IPS DF 6.9 (cell line): ENCODE measurements at places on chromosomes 16 and 17.

DNA sequence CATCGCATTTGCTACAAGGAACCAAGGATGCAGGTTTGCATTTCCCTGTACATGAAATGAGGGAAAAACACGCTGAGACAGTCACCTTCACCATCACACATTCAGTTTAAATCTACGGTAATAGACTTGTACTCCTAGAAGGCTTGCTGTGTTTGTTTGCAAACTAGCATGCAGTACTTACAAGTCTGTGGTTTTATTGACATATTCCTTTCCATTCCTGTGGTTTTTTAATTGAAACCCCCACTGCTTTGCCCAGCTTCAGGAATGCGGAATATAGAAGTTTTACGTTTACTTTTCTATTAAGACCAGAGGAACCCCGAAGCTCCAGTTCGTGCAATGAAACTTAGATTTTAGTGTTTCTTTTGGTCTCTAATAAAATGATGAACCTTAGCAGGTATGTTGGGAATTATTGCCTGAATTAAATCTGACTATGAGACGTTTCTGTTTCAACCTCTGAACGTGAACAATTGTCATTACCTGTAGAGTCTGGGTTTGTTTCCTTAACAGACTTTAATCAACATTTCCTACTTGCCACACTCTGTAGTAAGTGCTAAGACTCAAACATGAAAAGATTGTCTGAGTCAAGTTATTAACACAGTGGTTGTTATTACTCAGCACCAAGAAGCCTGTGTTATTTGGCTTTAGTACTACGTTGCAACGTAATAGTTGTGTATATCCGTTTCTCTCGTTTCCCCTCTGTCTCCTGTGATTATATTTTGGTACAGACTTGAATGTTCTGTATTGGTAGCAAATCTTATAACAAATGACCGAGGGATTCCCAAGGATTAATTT lies 793.3 kb upstream of the GOT2 start:
- no peak for DNase-seq

DNA sequence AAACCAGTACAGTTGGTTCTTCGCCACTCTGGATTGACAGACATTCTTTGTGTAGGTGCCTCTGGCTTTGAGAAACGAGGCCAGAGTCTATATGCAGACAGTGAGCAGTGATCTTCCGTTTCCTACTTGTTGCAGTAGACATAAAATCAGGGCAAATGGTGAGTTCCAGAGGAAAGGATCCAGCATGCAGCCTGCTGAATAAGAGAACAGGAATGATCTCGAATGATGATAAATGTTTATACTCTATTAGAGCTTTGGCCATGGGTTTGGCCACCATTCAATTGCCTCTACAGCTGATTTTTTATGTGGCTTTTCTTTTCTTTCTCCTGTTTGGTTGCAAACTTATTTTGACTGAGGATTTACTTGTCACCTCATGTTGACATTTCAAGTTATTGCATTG lies 286.7 kb downstream of the IRX3 start:
- no peak for DNase-seq

- DNase-seq, result no peak
These were observed 1.2 kb downstream of the MIF4GD start for GRCh38 chr17:75269844-75270217.

DNA sequence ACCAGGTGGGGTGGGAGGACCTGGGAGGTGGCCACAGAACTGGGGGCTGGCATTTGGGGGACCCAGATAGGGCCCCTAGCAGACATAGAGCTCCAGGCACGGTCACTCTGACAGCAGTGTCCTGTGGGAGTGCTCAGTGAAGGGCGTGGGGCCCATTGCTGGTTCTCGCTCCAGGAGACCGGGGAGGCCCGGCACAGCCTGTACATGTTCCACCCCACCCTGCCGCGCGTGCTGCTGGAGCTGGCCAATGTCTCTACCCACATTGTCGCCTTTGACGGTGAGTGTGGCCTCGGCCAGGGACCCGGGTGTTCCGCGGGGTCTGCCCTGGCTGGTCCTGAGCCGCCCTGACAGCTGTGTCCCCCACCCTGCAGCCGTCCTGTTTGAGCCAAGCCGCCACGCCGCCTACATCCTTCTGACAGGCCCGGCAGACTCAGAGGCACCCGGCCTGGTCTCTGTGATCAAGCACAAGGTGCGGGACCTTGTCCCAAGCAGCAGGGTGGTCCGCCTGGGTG lies 11.2 kb downstream of the RGS11 start:
- no peak for DNase-seq

DNA sequence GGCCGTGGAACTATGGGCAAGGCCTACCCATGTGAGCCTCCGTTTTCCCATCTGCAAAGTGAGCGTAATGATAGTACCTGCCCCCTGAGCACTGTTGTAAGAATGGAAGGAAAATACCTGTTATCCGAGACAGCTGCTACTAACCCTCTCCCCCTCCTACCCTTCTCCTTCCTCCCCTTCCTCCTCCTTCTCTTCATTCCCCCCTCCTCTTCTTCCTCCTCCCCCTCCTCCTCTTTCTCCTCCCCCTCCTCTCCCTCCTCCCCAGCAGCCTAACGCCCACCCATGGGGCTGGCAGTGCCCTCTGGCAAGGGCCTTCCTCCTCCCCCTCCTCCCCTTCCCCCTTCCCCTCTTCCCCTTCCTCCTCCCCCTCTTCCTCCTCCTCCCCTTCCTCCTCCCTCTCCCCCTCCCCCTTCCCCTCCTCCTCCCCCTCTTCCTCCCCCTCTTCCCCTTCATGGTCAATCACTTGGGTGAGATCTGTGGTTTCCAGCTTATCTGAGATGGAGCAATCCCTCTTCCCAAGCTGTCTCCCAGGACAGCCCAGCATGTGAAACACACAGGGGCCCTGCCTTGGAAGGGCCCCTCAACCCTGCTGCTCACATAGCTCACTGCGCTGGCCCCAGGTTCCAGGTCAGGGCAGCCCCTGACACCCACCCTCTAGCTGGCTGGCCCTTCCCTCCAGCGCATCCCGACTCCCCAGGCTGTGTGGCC lies 6.4 kb downstream of the ZFPM1 start:
- DNase-seq, result no peak
